ENCODE measurements at places on chromosomes 13 and 19. TPM values are rescaled to one million over a fixed set of nuclear protein-coding genes. Genes with fewer than 3 reads are reported as not detected.

- no peaks in the 10 kb centered on the region for H3K36me3 ChIP-seq
- H3K27ac ChIP-seq = no peak overlapping the region
Measured at GRCh38 chr13:48739386-48739964, 85.7 kb downstream of the CYSLTR2 start.

GRCh38 chr13:44927968-44928367 lies 61.3 kb downstream of the NUFIP1 start:
- DNase-seq = no peak
- no peak overlapping the region for H3K4me3 ChIP-seq
- H3K27me3 ChIP-seq = peaks cover 4% of the 10 kb centered on the region
- peaks cover 51% of the 10 kb centered on the region for H3K4me1 ChIP-seq

FGF22 gene
- not detected for total RNA-seq

DNA sequence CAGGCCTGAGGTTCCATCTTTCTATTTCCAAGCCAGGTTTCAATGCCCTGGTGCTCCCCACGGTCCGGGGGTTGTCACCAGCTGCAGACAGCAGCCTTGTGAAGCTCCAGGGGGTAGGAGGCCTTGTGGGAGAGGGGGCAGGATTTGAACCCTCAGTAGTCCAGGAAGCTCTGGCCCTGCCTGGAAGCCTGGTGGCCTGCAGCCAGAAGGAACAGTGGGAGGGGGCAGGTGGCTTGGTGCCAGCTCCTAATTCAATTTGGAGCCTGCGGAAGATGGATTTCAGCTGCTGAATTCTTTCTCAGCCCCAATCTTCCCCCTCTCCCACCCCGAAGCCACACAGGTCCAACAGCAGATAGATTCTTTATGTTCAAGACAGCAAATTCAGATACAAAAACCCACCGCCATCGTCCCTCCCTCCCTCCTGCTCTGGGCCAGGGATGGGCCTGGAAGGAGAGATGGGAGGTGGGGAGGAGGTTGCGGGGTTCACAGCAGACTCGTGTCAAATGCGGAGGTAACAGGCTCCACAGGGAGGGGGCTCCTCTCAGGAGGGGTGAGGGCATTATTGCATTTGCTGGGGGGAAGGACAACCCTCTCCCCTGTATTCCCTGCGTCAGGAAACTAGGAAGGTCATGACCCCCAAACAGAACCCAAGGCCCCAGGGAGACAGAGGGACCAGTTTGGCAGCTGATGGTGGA lies 2.4 kb upstream of the PTGER1 start:
- H3K36me3 ChIP-seq = peaks cover 8% of the 10 kb centered on the region
- peaks cover 17% of the 10 kb centered on the region for H3K27me3 ChIP-seq
- no peak for DNase-seq
- no peak overlapping the region for H3K4me3 ChIP-seq
- H3K27ac ChIP-seq = no peak overlapping the region

DNA sequence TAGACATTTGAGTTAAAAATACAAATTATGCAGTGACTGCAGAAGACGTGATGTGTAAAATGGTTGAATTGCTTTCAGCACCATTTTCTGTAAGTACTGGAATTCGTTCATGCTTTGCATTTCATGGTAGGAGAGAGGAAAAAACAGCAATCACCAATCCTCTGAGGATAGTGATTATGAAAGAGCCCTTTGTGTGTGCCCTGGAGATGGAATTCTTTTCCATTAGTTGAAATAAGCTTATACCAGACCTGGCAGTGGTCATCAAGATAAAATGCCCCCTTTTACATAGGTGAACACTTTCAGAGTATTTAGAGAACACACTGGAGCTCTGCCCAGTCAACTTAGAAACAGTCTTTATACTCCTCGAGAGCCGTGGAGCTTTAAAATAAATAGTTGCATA lies 1.7 kb downstream of the CNMD start:
- peaks cover 14% of the 10 kb centered on the region for H3K27me3 ChIP-seq
- no peak for DNase-seq
- H3K27ac ChIP-seq = no peak overlapping the region
- no peak overlapping the region for H3K4me3 ChIP-seq
- H3K36me3 ChIP-seq = no peaks in the 10 kb centered on the region

DNA sequence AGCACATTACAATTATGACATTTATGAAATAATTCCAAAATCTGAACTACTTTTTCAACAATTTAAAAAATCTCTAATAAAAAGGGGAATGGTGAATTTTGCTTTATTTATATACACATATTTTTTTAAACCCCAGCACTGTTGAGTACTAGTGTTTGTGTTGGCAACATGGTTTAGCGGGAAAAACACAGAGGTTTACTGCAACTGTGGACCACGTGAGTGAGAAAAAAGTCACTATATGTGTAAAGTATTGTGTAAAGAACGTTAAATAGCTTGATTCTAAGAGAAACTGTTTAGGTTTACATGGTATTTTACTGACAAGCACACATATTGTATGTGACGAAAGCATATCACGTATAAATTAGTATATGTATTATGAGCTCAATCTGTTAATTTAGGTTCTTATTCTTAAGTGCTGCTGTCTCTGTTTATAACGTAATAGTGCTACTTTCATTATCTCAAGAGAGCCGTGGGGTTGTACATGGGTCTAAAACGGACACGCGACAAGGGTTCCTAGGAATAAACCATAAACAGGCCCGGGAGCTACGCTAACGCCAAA lies 617 bp downstream of the SKA3 start:
- peaks cover 1% of the 10 kb centered on the region for H3K27me3 ChIP-seq
- H3K4me3 ChIP-seq = peak overlapping the region; percentile 96
- peak overlapping the region; percentile 95 for H3K27ac ChIP-seq
- peak; percentile 17 for DNase-seq
- peaks cover 18% of the 10 kb centered on the region for H3K36me3 ChIP-seq
- H3K4me1 ChIP-seq = peaks cover 22% of the 10 kb centered on the region
